Stimulated activated CD4-positive, alpha-beta T cell treated with anti-CD3 and anti-CD28 coated beads, TNF-alpha, amount 100 ng/mL, for 1 hour (primary cell): ENCODE measurements at places on chromosomes 6 and 20.

- DNase-seq: no peak
Observed at GRCh38 chr6:162973151-162973872, 245.5 kb downstream of the PACRG start.

- DNase-seq: no peak
Observed at GRCh38 chr6:15948930-15949900, 179.7 kb upstream of the MYLIP start.

GRCh38 chr6:142651384-142651783 is 293.6 kb downstream of the HIVEP2 start:
- DNase-seq: no peak

DNA sequence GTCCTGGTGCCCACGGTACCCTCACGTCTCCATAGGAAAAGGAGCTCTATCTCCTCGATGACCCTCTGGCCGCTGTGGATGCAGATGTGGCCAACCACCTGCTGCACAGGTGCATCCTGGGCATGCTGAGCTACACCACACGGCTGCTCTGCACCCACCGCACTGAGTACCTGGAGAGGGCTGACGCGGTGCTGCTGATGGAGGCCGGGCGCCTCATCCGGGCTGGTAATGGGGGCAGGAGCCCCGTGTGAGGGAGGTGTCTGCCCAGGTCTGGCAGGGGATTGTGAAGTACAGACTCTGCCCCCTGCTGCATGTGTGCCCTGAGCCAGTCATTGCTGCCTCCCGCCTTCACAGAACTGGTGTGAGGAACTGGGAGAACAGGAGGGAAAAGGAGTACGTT is 12.4 kb downstream of the DLK2 start:
- DNase-seq: no peak
